Renal pelvis (tissue), 12 donors: ENCODE measurements at places on chromosomes 1 and 21. TPM values are rescaled to one million over a fixed set of nuclear protein-coding genes. Genes with fewer than 3 reads are reported as not detected.
A peak's percentile ranks its signal among the peaks of the same experiment; 100 is the strongest.

GRCh38 chr1:78950826-78951225, 55.7 kb downstream of the ADGRL4 start:
- no peak for DNase-seq

GRCh38 chr1:54543729-54544496, 4.1 kb upstream of the ACOT11 start:
- no peak for DNase-seq

DNA sequence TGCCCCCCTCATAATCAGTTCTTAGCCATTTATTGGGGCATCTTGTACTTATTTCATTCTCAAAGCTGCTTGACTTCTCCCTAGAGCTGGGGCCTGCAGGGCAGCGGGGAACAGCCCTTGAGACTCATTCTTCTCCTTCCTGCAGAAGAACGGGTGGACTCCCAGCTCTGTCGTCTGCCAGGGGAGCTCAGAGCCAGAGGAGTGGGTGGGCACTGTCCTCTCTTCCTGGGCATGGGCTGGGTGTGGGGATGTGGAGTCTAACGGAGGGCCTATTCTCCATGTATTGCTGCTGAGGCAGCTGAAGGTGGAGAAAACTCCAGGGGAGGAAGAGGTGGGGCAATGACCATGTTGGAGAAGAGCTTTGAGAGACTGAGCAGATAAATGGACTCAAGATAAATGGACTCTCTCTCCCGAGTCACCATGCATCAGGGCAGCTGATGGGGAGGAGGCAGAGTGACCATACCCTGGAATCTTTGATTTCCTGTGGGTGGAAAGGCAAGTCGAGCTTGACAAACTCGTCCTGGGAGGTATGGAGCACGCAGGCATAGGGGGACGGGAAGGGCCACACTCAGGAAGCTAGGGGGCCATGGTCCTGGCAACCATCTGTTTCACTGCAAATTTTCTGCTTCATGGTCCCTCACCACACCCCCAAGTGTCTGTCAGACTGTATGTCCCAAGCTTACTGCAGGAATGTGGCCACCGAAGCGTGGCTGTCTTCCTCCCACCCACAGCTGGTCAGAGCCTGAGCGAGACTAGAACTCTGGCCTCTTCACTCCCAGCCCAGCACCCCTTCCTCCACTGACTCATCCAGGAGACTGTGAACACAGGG, 56.9 kb upstream of the ATP2B4 start:
- DNase-seq, result no peak

DNA sequence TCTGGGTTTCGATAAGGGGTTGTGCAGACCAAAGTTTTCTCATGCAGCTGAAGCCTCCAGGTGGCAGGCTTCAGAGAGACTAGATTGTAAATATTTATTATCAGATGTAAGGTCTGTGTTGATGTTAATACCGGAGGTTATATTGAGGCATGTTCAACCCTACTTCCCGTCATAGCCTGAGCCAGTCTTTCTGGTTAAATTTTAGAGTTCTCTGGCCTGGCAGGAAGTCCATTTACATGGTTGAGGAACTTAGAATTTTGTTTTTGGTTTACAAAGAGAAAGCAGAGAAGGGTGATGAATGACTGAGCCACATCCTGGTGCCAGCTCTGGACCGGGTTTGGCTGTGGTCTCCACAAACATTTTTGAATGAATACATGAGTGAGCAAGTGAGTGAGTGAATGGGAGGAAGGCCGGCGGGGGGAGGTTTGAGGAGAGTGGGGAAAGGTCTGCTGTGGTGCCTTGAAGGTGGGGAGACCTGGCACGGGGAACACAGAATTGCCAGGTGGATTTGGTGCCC, 218.5 kb downstream of the DISC1 start:
- peak; percentile 40 for DNase-seq

- DNase-seq, result no peak
Measured at GRCh38 chr1:37424523-37424922, 49.9 kb upstream of the ZC3H12A start.

DNA sequence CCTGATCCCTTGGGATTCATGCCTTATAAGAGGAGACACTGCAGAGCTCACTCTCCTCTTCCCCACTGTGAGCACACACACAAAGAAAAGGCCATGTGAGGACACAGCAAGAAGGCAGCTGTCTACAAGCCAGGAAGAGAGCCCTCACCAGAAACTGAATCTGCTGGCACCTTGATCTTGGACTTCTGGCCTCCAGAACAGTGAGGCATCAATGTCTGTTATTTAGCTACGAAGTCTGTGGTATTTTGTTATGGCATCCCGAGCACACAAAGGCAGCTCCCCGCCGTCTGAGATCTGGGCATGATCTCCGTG, 47.1 kb upstream of the RPL11 start:
- no peak for DNase-seq

- DNase-seq, result no peak
Measured at GRCh38 chr1:201422026-201422425, 496 bp upstream of the TNNI1 start.

DNA sequence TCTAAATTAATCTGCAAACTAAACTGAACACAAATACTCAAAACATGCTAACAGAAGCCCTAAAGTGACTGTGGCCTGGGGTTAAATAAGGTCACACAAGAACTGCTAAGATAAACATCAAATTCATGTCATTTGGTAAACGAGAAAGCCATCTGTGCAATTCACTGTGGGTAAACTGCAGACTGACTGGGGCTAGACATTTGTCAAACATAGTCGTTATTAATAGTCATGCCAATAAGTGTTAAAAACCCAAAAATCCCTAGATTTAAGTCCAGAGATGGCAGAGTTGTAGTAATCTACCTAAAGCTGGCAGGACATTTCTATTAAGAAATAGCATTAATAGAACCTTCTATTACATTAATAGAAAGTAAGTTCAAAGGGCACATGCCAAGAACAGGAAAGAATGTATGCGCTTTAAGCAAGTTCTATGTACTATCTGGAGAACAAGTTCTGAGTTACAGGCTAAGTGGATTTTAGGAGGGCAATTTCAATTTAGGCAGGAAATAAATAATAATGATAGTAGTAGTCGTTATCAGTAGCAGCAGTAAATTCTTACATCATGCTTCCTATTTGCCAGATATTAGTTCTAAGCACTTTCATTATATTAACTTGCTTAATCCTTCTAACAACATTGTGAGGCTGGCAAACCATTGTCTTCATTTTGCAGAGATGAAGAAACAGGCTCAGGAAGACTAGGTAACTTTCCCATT, 8.6 kb downstream of the EDEM3 start:
- DNase-seq, result no peak

GRCh38 chr1:234879147-234880080, 249.2 kb downstream of the TOMM20 start:
- DNase-seq, result no peak

DNA sequence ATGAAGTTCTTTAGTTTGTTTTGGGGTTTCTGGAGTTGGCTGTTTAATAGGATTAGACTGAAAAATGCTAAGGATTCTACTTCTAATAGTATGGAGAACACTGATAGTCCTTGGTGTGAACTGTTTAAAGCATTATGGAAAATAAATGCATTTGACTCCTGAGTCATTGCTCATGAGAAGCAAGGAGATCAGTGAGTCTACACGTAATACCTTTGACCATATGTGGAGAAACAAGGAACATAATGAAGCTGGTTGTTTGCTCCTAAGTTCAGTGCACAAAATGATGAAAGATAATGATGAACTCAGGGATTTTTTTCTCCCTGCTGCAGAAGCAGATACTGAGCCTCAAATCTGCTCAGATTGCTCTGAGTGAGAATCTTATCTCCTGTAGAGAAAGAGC, 158.9 kb upstream of the COL11A1 start:
- DNase-seq, result no peak

- no peak for DNase-seq
Measured at GRCh38 chr1:201543871-201544642, 5.1 kb downstream of the NAV1 start.

- DNase-seq, result peak; percentile 54
Measured at GRCh38 chr1:243748706-243749283, 101.2 kb downstream of the AKT3 start.

Gene IL22RA1
- polyA plus RNA-seq, result 4.7 TPM

Gene APOBEC4
- polyA plus RNA-seq, result not detected
